Erythroblast (primary cell): ENCODE measurements at places on chromosomes 12 and 14.

DNA sequence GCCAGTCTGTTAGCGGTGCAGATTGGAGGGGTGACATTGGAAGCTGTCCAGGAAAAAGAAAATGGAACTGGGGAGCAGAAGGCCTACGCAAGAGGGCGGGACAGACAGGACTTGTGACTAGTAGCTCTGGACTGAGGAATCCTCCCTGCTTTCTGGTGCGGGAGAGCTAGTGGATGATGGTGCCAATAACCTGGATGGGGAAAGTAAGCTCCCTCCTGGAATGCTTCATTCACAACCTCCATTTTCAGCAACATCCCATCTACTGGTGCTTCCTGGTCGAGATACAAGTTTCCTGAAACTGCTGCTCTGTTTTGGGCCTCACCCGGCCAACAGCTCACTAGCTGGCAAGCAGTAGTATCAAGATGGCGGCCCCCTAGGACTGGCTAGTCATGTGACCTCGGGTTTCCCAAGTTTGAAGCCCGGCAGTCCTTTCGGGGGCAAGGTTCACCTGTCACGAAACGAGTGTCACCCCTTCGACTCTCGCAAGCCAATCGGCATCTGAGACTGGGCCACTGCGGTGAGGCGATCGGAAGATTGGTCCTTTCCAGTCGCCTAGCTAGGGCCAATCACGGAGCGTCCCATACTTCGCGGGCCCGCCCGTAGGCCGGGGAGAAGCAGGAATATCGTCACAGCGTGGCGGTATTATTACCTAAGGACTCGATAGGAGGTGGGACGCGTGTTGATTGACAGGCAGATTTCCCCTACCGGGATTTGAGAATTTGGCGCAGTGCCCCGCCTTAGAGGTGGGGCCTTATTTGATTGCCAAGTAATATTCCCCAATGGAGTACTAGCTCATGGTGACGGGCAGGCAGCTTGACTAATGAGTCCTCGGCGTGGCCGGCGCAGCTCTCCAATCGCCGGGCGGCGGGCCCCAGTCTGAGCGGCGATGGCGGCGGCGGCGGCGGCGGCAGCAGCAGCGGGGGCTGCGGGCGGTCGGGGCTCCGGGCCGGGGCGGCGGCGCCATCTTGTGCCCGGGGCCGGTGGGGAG lies at the start of gene PABPN1:
Gene PABPN1 (plus strand): TSS at position 874 of the 988 bp plus-strand sequence. CDS start 13 bp downstream, at position 887.
- peak; percentile 100 for DNase-seq

DNA sequence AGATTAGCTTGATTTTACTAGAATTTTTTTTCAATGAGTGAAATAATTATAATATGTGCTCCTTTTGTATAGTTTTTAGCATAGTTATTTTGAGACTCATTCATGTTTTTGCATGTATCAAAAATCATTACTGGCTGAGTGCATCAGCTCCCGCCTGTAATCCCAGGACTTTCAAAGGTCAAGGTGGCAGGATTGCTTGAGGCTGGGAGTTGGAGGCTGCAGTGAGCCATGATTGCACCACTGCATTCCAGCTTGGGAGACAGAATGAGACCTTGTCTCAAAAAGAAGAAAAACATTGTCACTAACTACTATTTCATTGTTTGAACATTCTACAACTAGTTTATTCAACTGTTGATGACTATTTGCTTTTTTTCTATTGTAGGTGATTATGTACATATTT lies 802.7 kb downstream of the SLC16A7 start:
- DNase-seq = no peak

DNA sequence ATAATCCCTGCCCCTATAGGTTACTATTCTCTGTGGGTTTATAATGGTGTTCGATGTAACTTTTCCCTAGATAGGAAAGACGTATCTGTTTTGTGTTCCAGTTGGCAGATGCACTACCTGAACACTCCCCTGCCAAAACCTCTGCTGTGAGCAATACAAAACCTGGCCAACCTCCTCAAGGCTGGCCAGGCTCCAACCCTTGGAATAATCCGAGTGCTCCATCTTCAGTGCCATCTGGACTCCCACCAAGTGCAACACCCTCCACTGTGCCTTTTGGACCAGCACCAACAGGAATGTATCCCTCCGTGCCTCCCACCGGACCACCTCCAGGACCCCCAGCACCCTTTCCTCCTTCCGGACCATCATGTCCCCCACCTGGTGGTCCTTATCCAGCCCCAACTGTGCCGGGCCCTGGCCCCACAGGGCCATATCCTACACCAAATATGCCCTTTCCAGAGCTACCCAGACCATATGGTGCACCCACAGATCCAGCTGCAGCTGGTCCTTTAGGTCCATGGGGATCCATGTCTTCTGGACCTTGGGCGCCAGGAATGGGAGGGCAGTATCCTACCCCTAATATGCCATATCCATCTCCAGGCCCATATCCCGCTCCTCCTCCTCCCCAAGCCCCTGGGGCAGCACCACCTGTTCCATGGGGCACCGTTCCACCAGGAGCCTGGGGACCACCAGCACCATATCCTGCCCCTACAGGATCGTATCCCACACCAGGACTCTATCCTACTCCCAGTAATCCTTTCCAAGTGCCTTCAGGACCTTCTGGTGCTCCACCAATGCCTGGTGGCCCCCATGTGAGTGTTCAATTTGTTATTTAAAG lies 11.3 kb downstream of the MAPK1IP1L start:
- no peak for DNase-seq

GRCh38 chr12:8867009-8867408 lies 44.6 kb downstream of the A2ML1 start:
- no peak for DNase-seq

- no peak for DNase-seq
Observed at GRCh38 chr14:76761960-76762410, 717 bp downstream of the VASH1 start.
